ENCODE measurements at places on chromosomes 13 and 19.

DNA sequence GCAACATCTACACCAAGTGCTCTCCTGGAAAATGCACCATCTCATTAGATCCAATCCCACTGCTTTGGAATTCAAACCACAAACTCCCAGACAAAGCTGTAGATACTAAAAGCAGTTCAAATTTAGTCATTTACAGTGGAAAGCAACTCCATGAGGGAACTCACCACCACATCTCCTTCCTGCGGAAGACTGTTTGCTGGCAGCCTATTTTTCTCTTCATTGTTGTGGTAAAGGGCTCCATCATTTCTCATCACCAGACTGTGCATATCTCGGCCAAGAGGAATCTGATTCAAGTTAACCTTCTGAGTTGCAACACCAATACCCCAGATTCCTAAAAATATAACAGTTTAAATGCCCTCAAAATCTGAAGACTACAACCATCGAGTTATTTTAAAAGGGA is 8.4 kb downstream of the SPRYD7 start:
- no peak for DNase-seq

GRCh38 chr13:20728579-20729311 is 25.2 kb downstream of the IL17D start:
- no peak for DNase-seq

- no peak for DNase-seq
These were observed 10.1 kb upstream of the HAS1 start for GRCh38 chr19:51733742-51734522.

- no peak for DNase-seq
These were observed 316.8 kb downstream of the DLEU7 start for GRCh38 chr13:50526661-50527071.

DNA sequence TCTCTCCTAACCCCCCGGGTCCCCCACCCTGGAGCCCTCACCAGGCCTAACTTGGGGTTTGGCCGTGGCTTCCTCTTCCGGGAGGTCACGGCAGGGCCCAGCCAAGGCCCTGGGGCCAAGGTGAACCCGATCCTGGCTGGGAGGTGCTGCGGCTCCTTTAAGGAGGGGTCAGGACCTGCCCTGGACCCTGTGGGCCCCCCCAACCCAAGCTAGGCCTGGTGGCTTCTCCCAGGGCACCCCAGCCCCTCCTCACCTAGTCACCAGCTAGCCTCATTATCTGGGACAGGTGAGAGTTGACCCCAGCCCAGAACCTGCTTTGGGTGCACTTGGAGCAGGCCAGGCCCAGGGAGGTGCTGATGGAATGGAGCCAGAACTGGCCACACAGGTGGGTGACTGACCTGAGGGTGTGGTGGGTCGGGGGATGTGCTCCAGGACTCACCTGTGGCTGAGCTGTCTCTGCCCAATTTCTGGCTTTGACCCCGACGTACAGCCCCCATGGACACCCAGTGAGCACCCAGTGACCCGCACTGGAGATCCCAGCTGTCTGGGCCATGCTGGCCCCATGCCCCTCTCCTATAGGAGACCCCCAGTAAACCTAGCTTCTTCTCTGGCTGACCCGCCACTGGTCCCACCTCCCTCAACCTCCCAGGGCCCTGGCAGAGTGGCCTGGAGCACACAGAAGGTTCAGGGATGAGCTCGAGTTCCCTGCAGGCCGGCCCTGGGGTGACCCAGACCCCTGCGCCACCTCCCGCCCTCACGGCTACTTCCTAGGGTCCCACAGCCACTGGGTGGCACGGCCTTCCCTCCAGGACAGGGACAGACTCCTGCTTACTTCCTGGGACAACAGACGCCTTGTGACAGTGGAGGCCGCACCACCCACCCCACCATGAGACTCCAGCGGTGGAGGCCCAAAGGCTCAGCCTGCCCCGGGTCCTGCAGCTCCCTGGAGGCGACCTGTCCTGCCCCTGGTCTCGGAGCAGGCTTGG is 6.7 kb upstream of the MKNK2 start:
- DNase-seq: no peak

GRCh38 chr13:77975358-77976042 is 56.9 kb upstream of the EDNRB start:
- no peak for DNase-seq

DNA sequence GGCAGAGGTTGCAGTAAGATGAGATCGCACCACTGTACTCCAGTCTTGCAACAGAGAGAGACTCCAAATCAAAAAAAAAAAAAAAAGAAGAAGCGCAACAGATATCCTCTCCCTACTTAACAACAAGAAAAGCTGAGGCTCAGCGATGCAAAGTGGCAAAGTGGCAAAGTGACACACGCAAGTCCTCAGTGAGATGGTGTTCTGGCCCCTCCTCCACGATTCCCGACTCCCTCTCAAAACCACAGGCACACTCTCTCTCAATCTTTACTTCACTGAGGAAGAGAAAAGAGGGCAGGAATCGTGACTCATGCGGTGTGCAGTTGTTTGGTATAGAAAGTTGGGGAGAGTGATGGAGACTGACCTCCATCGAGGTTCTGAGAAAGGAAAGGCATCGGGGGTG is 12.6 kb downstream of the FFAR2 start:
- DNase-seq: no peak

GRCh38 chr13:98910501-98910951 is 67.3 kb downstream of the DOCK9 start:
- no peak for DNase-seq

DNA sequence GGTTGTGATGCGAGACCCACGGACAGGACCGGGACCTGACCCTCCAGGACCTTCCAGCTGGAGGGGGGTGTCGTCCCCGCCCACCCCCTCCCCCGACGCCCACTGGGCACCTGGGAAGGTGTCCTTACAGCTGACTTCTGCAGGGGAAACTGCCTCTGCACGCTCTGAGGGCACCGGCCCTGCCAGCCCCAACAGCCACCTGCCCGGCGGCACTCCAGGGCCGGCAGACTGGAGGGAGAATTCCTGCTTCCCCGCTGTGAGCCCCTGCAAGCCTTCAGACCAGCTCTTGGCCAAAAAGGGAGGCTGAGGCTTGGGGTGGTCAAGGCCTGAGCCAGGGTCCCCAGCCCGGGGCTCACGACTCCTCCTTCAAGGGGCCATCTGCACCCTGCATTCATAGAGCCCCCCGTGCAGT is 1.2 kb downstream of the CNN2 start:
- no peak for DNase-seq

DNA sequence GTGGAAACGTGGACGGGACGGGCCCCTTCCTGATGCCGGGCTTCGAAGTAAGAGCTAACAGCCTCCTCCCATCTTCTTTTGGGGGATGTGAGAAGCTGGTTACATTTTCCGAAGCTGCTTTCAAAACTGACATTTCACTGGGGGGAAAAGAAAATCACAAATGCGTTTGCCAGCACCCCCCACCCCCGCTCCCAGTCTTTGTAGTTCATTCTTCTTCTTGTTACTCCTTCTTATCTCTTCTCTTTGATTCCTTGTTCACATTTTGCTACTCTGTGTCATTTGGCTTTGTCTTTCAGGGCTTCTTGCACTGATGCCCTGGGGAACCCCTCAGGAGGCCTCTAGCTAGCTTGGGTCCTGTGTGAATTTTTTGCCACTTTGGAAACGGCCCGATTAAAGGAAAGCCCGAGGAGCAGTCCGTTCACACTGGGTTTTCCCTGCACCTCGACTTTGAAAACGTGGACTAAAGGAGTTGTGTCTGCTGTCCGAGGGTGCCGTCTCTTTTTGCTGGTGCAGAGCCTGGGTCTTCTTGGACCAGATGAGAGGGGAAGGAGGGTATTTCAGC is 1.3 kb downstream of the CARM1 start:
- DNase-seq: peak; percentile 23

GRCh38 chr13:112784811-112785482 is 95.1 kb downstream of the ATP11A start:
- DNase-seq: no peak

DNA sequence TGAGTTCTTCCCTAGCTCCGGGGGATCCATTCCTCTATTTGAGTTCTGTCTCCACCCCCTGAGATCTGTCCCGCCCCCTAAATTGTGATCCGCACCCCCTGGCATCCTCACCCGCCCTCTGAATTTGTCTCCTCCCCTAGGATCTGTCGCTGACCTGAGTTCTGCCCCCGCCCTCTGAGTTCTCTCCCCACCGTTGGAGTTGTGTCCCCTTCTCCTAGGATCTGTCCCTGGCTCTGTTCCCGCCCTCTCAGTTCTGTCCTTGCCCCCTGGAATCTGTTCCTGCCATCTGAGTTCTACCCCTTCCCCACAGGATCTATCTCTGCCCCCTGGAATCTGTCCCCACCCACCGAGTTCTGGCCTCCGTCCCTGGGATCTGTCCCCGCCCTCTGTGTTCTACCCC is 1.0 kb upstream of the SLC17A7 start:
- DNase-seq: no peak

DNA sequence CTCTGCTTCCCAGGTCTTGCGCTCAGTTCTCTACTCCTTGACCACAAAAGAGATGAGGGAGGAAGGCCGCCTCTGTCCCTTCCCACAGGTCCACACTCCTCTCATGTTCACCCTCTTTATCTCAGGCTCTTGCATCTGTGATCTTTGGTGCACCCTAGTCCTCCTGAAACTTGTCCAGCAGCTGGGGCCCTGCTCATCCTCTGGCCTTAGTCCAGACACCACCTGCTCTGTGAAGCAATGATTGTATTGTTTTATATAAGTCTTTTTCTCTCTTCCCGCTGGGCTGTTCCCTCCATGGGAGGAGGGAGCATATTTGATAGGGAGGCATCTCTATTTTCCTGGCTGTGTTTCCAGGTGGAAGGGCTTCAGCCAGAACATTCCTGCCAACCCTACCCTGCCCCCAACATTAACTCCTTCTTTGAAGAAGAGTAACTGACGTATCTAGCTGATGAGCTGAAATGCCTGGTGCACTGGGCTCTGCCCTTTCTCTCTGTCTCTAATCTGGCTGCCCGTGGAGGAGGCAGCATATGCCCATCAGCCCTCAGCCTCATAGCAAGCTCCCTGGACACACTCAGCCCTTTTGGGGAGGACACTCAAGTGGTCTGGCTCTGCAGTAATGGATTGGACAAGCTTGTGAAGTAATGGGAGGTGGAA is 38.2 kb upstream of the SIAH3 start:
- no peak for DNase-seq

DNA sequence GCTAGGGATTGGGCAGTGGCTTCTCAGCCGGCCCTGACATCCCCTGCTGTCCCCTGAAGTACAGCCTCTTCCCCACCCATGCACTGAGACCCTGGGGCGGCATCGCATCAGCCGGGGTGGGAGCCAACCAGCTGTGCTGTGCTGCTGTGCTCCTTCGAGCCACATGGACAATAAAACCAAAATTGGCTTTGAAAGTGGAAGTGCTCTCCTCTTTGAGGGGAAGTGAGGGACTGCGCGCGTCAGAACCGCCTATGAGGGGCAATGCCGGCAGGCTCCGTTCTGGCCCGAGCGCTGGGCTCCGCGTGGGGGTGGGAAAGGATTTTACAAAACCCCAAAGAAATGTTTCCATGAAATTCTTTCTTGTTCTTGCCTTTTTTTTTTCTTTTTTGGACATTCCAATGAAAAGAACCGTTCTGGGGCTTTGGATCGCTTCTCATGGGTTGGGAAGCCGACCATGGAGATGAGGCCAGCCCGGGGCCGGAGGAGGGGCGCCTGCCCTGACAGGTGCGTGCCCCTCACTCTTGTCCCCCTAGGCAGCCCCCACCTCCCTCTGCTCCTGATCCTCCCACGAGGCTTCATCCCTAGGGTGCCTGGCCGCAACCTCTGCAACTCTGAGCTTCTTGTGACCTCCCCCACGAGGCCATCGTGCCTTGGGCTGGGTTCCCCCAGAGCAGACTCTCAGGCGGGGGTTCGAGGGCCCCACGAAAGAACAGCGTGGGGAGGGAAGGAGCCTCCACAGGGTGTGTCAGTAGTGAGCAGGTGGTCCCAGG is 22.6 kb downstream of the KLHL26 start:
- no peak for DNase-seq

DNA sequence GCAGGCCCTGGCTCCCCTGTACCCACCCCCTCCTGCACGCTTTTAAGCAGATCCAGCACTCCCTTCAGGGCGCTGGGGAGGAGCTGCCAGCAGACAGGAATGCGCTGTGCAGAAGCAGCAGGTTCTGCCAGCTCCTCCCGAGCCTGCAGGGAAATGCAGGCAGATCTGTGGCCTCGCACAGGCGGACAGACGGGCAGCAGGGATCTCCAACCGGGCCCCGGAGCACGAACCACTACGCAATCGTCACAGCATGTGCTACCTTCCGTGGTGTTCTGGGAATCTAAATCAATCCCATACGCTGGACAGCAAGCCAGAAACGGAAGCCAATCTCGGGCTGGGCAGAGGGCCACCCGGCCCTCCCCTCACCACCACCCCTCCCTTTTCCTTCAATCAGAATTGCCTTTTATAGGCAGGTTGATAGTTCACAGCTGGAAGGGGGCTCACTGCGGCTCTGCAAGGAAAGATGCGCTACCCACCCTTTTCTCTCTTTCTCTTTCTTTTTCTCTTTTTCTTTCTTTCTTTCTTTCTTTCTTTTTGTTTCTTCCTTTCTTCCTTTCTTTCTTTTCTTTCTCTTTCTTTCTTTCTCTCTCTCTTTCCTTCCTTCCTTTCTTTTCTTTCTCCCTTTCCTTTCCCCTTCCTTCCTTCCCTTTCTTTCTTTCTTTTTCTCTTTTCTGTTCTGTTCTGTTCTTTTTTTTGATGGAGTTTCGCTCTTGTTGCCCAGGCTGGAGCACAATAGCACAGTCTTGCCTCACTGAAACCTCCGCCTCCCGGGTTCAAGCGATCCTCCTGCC is 99.9 kb downstream of the GNG7 start:
- DNase-seq: no peak

DNA sequence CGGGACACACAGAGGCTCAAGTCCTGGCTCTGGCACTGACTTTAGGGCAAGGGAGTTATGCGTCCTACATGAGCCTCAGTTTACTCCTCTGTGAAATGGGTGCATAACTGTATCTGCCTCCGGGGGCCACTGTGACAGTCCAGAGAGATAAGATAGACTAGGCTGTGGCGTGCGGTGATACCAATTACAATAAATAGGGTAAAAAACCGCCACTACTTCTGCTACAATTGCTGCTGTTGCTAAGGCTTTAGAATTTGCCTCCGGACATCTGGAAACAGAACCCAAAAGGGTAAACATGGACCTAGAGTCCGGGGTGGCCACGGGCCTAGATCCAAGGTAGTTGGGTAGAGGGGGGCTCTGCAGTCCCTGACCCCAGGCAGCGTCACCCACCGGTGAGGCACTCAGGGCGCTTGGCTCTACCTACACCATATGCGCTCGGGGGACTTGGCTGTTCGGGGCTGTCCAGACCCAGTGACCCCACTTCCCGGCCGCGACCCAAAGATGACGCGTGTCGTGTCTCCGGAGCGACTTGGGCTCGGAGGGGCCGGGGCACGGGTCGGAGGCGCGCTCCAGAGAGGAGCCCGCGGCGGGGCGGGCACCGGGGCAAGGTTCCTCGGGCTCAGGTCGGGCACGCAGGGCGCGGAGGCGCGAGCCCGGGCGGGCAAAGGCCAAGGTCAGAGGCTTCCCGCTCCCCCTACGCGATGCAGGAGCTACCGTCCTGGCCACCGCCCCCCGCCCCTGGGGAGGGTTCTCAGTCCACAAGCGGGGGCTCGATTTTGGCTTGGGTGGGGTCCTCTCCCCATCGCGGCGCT is 1.1 kb downstream of the INSR start:
- DNase-seq: peak; percentile 2

- no peak for DNase-seq
These were observed 1120.8 kb downstream of the EFNB2 start for GRCh38 chr13:105414639-105415038.

- no peak for DNase-seq
These were observed 347.2 kb downstream of the ZNF536 start for GRCh38 chr19:30719189-30719998.

GRCh38 chr13:98970330-98970729 is 7.5 kb downstream of the DOCK9 start:
- DNase-seq: no peak

Data from stimulated activated CD4-positive, alpha-beta T cell treated with anti-CD3 and anti-CD28 coated beads, Interleukin-15, amount 100 ng/mL, for 1 hour (primary cell).